ENCODE measurements at places on chromosomes 7 and 10.

DNA sequence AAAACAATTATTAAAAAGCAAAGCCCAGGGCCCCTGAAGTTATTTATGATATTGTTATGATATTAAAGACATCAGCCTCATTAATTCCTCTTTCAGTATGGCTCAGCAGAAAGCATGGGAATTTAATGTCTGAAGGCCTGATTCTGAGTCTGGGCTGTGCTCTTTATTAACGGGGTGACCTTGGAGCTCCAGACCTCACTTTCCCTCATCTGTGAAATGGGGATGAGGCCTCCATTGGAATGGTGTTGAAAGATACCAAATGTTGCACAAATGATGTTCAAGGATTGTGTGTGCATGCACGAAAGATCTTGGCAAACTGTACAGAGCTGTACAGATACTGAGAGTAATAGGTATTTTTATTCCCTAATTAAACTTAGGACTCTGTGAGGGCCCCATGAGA lies 92.3 kb upstream of the PCBD1 start:
- DNase-seq = no peak

DNA sequence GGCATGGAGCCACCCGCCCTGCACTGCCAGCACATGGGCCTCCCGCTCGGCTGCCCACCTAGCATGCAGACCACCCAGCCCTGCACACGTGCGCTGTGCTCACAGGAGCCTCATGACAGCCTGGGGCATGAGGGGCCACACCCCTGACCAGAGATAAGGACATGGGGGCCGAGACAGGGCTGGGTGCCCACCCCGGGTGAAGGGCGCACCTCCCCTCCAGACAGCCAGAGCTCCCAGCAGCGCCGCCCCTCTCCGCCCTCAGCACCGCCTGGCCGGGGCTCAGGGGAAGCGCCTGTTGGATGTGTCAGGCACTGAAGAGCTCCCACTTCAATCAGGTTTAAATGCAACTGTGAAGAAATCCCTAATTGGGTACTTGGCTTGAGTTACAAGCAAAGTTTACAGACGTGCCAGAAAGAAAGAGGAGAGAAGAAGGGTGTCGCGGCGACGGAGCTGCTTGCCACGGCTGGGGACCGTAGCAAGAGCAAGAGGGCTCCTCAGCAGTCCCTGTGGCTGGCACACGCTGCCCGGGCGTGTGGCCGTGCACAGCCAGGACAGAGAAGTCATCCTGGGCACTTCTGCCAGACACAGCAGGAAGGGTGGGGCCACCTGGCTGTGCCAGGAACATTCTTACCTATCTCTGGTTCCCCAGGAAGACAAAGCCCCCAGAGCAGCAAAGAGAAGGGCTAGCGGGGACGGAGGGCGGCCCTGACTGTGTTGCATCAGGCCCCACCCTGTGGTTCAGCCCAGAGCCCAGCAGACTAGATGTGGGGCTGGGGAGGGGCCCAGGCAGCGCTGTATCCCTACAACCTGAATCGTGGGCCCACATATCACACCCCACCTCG lies 247.4 kb downstream of the ELFN1 start:
- DNase-seq = no peak

GRCh38 chr7:2472739-2473138 lies 3.5 kb downstream of the GRIFIN start:
- DNase-seq = no peak

DNA sequence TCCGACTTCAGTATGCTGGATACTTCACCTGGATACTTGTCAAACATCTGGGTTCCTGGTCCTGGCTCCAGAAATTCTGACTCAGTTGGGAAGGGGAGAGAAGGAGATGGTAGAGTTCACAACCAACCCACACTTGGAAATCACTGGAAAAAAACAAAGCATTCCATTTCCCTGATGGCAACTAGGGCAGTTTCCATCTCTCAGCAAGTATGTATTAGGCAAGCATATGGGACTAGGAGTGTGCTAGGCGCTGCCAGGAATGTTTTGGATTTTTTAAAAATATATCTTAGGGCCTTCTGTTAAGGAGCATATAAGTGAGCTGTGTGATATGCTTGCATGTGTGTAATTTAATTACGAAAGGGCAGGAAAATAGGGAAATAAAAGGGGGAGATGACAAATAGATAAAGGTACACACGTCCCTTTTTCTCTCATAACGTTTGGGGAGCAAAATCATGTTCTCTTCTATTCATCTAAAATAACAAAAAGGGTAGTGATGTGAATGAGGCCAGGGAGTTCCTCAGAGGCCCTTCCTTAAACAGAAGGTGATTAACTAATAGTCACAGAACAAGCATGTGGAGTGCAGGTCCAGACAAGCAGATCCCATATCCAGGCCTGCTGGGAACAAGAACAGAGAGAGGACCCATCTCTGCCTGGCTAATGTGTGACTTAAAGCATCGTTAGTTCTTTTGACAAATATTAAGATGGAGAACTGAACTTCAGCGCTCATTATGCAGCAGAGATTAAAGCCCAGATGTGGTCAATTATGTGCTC lies 64.5 kb upstream of the NFE2L3 start:
- no peak for DNase-seq

DNA sequence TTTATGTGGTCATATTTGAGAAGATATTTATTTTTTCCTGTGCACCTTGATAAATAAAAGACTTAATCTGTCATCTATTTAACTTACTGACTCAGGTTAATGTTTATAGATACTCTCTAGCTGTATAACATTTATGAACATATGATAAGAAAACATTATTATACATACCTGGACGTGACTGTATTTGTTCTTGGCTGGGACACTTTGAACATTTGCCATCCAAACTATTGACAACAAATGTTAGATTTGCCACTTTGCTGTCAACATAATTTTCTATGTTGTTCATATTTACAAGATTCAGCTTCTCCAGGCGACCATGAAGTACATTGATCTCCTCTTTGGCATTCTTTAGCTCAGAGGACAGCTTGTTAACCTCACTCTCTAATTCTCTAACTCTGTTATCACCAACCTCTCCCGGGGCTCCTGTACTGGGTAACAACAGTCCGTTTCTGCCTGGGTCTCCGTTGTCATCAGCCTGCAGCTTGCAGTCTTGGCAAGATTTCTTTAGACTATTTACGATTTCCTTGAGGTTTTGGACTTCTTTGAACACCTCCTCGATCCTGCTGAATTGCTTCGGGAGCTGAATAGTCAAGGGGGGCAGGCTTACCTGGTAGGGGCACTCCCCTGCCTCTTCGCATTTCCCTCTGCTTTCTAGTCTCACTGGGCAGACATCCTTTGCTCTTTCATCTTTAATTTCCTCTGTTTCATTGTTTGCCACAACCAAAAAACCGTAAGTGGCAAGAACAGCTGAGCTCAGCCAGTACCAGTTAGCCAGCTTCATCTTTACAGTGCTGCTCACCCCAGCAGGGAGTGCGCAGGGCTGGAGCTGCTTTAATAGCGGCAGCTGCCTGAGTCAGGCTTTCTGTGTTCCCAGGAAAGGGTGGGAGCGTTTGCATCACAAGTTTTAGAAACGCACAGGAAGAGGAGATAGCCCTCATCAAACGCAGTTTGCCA lies at the start of gene FGL2:
Gene FGL2 (minus strand): TSS at position 807 of the 954 bp plus-strand sequence. CDS start 26 bp downstream, at position 781.
- peak; percentile 40 for DNase-seq

GRCh38 chr10:84607044-84607443 lies 278.7 kb downstream of the CCSER2 start:
- no peak for DNase-seq
